ENCODE measurements at places on chromosomes 6 and 20.

GRCh38 chr20:56014151-56014550 is 8.8 kb upstream of the CBLN4 start:
- DNase-seq: no peak

- DNase-seq: no peak
Measured at GRCh38 chr6:119226089-119226488, 123.5 kb downstream of the MAN1A1 start.

GRCh38 chr6:26121141-26122004 is 34.1 kb downstream of the HFE start:
- DNase-seq: no peak

DNA sequence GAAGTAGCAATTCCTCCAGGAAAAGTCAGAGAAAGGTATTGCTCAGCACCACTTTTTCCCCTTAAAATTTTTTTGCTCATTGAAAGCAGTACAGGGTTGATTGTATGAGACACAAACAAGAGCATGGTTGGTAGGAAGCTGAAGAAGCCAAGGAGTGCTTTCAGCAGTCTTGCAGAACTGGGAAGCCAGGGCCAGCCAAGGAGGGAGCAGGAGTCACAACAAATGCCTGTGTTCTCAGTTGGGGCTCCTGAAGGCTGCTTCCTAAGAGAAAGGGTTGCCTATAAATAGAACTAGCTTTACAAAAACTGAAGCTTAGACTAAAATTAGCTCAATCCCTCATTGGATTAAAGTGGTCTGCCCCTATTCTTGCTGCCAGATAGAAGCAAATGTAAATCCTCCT is 3.3 kb upstream of the THEMIS start:
- no peak for DNase-seq
